ENCODE measurements at places on chromosomes 4 and X.

- peak; percentile 1 for DNase-seq
These were observed 65.6 kb downstream of the ATXN3L start for GRCh38 chrX:13254076-13254785.

- DNase-seq = no peak
These were observed 570.7 kb downstream of the PCDH7 start for GRCh38 chr4:31290836-31291235.

DNA sequence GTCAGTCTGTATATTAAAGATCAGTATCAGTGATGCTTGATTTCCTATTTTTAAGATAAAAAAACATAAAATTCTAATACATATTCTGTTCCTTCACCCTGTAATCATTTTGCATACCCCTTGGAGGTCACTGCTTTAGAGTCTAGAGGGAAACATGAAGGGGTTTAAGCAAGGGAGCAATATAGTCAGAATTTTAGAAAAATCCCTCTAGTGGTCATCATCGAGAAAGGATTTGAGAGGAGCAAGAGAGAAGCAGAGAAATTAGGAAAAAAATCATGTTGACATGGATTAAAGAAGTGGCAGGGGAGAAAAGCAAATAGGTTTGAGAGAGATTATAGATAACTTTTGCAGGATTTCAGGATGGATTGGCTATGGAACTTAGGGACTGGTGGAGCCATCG, 11.1 kb downstream of the APEX2 start:
- DNase-seq = no peak

- no peak for DNase-seq
These were observed 96.5 kb upstream of the DUSP21 start for GRCh38 chrX:44747317-44747716.

DNA sequence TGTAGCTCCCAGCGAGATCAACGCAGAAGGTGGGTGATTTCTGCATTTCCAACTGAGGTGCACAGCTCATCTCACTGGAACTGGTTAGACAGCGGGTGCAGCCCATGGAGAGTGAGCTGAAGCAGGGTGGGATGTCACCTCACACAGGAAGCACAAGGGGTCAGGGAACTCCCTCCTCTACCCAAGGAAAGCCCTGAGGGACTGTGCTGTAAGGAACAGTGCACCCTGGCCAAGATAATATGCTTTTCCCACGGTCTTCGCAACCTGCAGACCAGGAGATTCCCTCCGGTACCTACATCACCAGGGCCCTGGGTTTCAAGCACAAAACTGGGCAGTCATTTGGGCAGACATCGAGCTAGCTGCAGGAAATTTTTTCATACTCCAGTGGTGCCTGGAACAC, 216.4 kb upstream of the TET2 start:
- DNase-seq = no peak

- DNase-seq = no peak
These were observed 12.9 kb upstream of the WDR19 start for GRCh38 chr4:39169426-39169825.

GRCh38 chr4:9825049-9825448, 43.6 kb downstream of the DRD5 start:
- DNase-seq = no peak

Data from activated naive CD4-positive, alpha-beta T cell treated with Interleukin-2 at 50 U/mL for 16 hours (primary cell).